D721Med (cell line): ENCODE measurements at places on chromosomes 1 and 21.

- DNase-seq: no peak
Observed at GRCh38 chr1:222749927-222750326, 12.9 kb downstream of the FAM177B start.

- no peak for DNase-seq
Observed at GRCh38 chr1:208149213-208149612, 95.0 kb downstream of the PLXNA2 start.

DNA sequence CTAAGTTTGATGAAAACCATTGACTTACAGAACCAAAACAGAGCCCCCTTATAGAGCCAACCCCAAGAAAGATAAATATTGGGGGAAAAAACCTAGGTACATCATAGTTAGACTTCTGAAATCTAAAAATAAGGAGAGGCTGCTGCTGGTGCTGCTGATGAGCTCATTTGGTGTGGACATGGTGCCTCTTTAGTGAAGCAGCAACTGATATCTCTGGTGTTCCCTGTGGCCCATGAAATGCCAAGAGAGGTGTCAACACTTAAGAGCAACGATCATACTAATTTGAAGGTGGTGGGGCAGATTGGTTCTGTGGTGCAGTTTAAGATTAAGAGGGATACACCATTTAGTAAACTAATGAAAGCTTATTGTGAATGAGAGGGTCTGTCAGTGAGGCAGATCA lies 35.9 kb downstream of the ST3GAL3 start:
- DNase-seq: no peak

DNA sequence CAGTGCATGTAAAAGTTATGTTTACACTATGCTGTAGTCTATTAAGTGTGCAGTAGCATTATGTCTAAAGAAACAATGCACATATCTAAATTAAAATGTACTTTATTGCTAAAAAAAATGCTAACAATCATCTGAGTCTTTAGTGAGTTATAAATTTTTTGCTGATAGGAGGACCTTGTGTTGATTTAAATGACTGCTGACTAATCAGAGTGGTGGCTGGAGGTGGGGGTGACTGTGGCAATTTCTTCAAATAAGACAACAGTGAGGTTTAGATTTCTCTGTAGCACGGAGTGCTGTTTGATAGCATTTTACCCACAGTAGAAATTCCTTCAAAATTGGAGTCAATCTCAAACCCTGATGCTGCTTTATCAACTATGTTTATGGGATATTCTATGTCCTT lies 37.0 kb downstream of the HS2ST1 start:
- no peak for DNase-seq

- no peak for DNase-seq
Observed at GRCh38 chr1:23118957-23119792, 49.5 kb downstream of the LUZP1 start.

- DNase-seq: no peak
Observed at GRCh38 chr1:171220581-171221054, 27.7 kb upstream of the FMO1 start.

DNA sequence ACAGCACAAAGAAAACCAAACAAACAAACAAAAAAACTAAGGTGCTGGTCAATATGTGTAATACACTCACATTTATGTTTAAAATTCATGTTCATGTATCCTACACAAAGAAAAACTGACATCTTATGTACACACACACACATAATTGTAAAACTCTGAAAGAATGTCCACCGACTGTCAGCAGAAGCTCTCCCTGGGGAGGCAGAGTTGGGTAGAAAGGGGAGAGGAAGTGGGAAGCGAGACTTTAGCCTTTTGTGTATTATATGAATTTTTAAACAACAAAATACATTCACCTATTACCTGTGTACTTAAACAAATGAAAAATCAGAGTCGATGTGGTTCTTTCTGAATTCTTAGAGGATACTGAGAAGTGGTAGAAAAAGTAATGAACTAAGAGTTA lies 88.3 kb downstream of the ABCA4 start:
- DNase-seq: no peak

DNA sequence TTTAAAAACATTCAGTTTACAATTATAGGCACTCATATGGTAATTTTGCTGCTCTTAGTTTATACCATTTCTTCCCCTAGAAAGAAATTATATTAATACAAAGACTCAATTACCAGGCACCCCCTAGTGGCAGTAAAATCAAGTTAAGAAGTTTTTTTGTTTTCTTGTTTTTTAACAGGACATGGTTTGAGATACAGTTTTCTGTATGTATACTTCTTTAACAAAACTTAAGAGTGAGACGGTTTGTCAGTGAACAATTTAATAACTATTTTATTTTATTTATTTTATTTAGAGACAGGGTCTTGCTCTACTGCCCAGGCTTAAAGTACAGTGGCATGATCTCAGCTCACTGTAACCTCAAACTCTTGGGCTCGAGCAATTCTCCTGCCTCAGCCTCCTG lies 224.6 kb downstream of the FAF1 start:
- DNase-seq: no peak

DNA sequence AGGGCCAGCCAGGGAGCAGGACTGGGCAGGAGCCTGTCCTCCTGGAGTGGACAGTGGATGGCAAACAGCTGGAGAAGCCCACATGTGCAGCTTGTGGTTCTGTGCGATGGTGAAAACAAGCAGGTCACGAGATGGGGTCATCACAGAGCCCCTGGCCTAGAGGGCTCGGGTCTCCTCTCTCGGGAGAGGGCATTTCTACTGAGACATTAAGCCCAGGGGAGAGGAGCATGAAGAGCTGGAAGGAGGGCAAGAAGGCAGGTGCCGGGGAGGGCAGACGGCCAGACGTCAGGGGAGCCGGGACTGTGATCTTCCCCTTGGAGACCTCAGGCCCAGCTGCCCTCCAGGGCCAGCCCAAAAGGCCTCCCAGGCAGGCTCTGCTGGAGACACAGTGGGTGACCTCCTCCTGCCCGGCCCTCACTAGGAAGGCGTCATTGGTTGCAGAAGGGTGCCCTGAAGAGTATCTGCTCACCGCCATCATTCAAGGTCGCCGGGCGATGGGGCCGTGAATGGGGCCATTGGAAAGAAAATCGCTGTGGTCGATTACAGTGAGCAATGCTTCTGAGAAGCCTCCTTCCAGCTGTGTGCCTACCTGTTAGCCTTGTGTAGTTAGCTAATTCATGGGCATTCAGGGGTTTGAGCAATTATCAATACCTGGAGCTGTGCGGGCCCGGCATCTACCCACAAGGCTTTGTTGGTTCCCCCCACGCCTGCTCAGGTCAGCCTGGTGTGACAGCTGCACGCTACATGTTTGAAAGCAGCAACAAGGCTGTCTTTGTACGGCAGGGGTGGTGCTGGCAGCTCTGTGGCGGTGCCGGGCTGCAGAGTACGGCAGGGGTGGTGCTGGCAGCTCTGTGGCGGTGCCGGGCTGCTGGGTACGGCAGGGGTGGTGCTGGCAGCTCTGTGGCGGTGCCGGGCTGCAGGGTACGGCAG lies 72.3 kb upstream of the ACTRT2 start:
- DNase-seq: no peak

GRCh38 chr21:44486302-44486701 lies 31.0 kb downstream of the LRRC3 start:
- no peak for DNase-seq

DNA sequence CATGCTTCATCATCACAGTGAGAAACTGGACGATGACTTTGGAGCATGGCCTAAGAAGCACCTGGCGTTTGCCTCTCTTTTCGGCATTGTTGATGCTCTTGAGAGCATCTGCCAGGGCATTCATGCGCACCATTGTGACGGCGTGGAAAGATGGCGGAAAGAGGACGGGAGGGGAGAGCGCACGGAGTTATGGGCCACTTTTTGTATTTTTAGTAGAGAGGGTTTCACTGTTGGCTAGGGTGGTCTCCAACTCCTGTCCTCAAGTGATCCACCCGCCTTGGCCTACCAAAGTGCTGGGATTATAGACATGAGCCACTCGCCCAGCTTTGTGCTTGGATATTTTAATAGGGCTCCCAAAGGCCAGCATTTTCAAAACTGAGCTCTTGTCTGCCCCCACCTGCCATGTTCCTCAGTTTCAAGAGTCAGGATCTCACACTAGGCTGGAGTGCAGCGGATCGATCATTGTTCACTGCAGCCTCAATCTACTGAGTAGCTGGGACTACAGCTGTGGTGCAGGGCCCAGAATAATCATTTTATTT lies 5.3 kb downstream of the RPS8 start:
- no peak for DNase-seq

DNA sequence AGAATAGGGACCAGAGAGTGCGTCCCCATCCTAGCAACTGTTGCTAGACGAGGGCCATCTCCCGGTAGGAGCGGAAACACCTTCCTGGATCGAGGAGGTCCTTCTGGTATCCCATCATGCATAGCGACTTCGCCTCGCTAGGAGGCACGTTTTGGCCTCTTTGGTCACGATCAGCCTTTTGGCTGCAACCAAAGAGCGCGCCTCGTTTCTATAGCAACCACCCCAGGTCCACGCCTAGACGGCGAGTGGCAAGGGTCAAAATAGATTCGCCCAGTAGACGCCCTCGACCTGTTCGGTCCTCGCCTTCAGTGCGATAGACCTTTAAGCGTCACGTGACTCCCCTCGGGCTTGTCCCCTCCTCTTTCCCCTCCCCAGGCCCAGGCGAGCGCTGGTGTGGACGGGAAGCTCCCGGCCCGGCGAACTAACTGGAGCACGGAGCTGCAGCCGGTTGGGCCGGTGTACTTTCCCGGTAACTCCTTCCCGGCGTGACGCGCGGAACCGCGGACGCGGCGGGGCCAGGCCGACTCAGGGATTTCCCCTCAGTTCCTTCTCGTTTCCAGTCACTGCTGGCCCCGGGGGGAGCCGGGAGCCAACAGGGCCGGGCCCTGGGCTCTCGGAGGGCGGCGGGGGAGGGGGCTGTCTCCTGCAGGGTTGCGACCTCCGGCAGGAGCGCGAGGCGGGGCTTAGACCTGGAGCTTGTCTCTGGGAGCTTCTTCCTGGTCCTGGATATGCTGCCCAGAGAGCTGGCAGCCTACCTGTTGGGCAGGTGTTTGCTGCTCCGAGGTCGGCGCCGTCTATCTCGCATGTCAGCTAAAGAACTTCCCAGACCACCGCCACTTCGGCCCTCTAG lies at the start of gene DNAJC16:
Gene DNAJC16, plus strand, starts transcription at position 359 of the 850 bp plus-strand sequence. CDS start 2,258 bp downstream, outside the sequence.
- peak; percentile 35 for DNase-seq

DNA sequence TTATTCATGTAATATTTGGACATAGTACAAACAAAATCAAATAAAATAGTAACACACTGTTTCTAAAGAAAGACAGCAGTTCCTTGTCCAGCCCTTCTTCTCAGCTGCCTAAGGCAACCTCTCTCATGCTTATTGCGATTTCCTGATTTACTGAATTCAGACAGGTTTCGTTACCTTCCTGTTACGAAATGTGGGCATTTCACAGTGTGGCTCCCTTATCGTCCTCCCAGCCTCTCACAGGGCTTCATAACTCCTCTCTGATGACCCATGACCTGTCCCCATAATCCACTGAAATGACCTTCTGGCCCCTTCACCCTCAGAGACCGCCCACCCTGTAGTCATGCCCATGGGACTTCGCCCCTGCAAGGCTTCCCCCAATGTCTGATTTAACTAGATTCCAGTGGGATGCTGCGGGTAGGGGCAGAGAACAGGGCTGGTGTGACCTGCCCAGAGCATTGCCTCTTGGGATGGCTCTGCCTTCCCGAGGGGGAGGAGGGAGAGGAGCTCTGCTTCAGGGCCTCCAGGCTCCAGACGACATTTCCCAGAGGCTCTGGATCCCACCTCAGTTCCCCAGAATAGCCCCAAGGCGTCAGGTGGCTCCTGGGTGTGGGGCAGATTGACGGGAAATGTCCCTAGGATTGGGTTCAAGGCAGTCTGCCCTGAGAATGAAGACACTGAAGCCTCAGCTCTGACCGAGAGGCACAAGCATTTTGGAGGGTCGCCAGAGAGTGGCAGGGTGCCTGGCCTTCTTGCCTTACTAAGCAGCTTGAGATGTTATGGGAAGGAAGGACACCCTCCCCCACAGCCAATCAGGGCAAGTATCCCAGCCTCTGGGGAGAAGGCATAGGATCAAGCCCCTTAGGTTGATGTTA lies 20.6 kb downstream of the PADI2 start:
- DNase-seq: no peak
